Anterior cingulate cortex (tissue), 58 donors: ENCODE measurements at places on chromosomes 5 and 9.

- no peak for DNase-seq
Observed at GRCh38 chr5:109880907-109881685, 191.4 kb downstream of the MAN2A1 start.

- DNase-seq, result no peak
Observed at GRCh38 chr5:82735160-82735789, 341.9 kb downstream of the TMEM167A start.

GRCh38 chr5:150454492-150455229 is 5.1 kb upstream of the RPS14 start:
- no peak for DNase-seq

GRCh38 chr9:35790385-35791296 is 750 bp upstream of the NPR2 start:
- peak; percentile 40 for DNase-seq

- no peak for DNase-seq
Observed at GRCh38 chr9:131385296-131385695, 8.6 kb upstream of the PRRC2B start.
